ENCODE measurements at places on chromosomes 16 and 17. TPM values are rescaled to one million over a fixed set of nuclear protein-coding genes. Genes with fewer than 3 reads are reported as not detected.

- H3K27ac ChIP-seq, result no peak overlapping the region
- DNase-seq, result no peak
- no peaks in the 10 kb centered on the region for H3K4me1 ChIP-seq
- H3K4me3 ChIP-seq, result no peak overlapping the region
- H3K27me3 ChIP-seq, result no peaks in the 10 kb centered on the region
Observed at GRCh38 chr16:68626557-68626956, 18.6 kb upstream of the CDH3 start.

- H3K4me3 ChIP-seq, result no peak overlapping the region
- H3K27me3 ChIP-seq, result no peaks in the 10 kb centered on the region
- H3K27ac ChIP-seq, result no peak overlapping the region
- H3K36me3 ChIP-seq, result no peaks in the 10 kb centered on the region
- H3K4me1 ChIP-seq, result peaks cover 21% of the 10 kb centered on the region
- no peak for DNase-seq
Observed at GRCh38 chr17:28293994-28294393, 25.0 kb upstream of the TMEM97 start.

DNA sequence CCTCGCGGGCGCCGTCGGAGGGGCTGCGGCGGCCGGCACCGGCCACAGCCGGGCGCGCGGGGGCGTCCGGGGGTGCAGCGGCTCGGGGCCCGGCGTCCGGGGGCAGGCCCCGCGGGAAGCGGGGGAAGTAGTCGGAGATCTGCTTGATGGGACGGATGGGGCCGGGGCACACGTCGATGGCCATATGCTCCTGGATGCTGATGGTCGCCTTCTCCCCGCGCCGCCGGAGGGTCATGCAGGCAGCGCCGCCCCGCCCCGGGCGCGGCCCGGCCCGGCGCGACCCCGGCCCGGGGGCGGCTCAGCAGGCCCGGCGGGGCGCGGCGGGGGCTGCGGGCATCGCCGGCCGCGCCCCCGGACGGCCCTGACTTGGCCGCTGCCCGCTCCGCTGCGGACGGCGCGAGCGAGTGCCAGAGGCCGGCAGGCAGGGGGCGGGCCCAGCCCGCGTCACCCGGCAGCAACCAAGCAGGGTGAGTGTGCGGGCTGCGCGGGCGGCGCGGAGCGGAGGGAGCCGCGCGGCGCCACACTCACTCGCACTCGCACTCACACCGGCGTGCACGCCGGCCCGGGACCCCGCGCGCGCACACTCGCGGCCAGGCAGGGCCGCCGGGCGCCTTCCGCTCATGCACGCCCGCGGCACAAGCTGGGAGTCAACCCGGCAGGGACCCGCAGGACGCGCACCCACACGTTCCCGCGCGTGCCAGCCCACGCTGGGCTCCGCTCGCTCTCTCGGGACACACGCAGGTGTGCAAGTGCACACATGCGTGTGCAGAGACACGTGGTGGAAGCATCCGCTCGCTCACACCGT is at the start of gene DOC2B:
TSS of gene DOC2B (minus strand) at position 406 of the 805 bp plus-strand sequence. CDS start at position 235, 171 bp downstream.
- H3K27ac ChIP-seq, result peak within 1 kb of the TSS; percentile 68
- no peaks in the 10 kb centered on the region for H3K27me3 ChIP-seq
- peaks cover 16% of the 10 kb centered on the region for H3K4me1 ChIP-seq

- no peak for DNase-seq
- H3K36me3 ChIP-seq, result no peaks in the 10 kb centered on the region
- no peak overlapping the region for H3K4me3 ChIP-seq
- no peaks in the 10 kb centered on the region for H3K4me1 ChIP-seq
- H3K27me3 ChIP-seq, result no peaks in the 10 kb centered on the region
Observed at GRCh38 chr16:19997264-19997663, 76.4 kb downstream of the GPR139 start.

The SP6 gene
- 0.16 TPM for polyA plus RNA-seq
